Sigmoid colon (tissue), 7 donors: ENCODE measurements at places on chromosomes 7 and 10. TPM values are rescaled to one million over a fixed set of nuclear protein-coding genes. Genes with fewer than 3 reads are reported as not detected.

- DNase-seq, result no peak
These were observed 648.8 kb upstream of the MKI67 start for GRCh38 chr10:128774979-128775378.

GRCh38 chr10:113187063-113187777 is 237.2 kb downstream of the TCF7L2 start:
- DNase-seq, result peak; percentile 92

The ACTL6B gene
- not detected for total RNA-seq

DNA sequence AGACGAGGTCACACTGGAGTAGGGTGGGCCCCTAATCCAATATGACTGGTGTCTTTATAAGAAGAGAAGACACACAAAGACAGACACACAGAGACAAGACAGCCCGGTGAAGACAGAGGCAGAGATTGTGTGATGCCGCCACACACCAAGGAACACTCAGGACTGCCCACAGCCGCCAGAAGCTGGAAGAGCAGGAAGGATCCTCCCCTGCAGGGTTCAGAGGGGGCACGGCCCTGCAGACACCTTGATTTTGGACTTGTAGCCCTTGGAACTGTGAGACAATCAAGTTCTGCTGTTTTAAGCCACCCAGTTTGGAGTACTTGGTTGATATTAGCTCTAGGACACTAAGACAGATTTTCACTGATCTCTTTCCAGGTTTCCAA is 72.1 kb upstream of the NANOS1 start:
- DNase-seq, result no peak

The ATP5MK gene
- total RNA-seq, result 825 TPM

DNA sequence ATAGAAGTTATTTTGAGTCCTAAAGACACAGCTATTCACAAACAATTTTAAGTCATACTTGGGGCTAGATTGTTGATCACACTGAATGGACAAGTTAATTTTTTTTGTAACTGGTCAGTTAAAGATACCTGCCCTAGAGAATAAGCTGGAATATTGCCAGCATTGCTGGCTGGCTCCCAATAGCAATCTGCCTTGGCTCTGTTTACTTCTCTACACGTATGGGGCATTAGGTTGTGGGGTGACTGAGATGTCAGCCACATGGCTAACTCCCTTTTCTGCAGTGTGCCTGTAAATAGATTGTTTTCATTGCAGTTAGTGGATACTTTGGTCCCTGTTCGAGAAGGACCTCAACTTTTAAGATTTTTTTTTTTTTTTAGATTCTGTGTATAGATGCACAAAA is 128.2 kb downstream of the SEMA3E start:
- DNase-seq, result no peak

DNA sequence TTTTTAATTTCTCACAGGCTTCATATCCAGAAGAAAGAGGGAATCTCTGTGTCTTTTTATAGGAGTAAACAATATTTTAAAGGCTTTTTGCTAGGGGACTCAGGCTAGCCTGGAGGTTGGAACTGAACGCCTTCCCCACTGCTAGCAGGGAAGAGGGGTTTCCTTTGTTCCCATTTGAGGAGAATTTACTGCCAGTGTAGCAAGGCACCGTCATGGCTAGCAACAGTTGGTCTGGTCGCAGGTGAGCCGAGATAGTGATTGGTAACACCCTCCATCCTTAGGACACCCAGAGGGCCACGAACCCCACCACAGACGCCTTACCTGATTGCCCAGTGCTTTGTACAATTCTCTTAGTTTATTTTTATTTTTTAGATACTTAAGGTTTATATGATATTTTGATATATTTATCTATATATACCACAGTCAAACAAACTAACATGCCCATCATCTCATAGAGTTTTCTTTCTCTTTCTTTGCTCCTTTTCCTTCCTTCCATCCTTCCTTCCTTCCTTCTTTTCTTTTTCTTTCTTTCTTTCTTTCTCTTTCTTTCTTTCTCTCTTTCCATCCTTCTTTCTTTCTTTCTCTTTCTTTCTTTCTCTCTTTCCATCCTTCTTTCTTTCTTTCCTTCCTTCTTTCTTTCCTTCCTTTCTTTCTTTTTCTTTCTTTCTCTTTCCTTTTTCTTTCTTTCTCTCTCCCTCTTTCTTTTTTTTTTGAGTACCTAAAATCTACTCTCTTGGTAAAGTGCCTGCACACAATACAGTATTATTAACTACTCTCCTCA is 219.0 kb upstream of the AKR1E2 start:
- DNase-seq, result no peak

The SPDYE1 gene
- total RNA-seq, result not detected

DNA sequence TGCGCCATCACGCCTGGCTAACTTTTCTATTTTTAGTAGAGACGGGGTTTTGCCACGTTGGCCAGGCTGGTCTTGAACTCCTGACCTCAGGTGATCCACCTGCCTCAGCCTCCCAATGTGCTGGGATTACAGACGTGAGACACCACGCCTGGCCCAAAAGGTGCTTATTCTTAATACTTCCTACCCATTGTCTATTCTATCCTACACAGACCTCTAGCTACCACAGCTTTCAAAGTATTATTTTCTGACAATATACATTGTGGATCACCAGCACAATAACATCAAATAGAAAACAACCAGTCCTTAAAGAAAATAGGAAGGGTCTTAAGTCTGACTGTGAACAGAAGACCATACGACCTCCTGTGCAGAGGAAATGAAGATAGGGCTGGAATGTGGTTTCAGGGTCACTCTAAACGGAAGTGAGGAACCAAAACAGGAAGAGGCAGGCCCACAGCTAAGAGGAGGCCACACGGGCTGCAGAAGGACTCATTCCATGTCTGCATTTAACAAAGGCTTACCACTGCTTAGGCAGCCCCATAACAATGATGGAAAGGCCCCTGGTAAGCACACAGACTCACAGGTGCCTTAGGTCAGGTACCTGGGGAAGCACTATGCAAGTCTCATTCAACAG is 115.2 kb downstream of the ZFAND4 start:
- DNase-seq, result no peak

The PPP1R3C gene
- 40.0 TPM for total RNA-seq

The PIK3CG gene
- 6.4 TPM for total RNA-seq

DNA sequence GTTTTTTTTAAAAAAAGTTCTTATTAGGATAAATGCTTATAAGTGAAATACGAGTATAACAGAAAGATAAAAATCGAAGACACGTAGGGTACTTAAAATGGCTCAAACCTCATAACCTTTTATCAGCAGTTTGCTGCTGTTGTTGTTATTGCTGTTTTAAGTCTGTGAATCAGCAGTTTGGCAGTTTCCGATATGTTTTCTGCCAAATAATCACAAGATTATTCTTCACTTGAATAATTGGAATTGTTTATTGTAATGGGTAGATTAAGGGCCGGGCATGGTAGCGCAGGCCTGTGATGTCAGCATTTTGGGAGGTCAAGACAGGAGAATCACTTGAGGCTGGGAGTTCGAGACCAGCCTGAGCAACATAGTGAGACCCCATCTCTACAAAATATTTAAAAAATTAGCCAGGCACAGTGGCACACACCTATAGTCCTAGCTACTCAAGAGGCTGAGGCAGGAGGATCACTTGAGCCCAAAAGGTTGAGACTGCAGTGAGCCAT is 177.6 kb downstream of the VTI1A start:
- no peak for DNase-seq

DNA sequence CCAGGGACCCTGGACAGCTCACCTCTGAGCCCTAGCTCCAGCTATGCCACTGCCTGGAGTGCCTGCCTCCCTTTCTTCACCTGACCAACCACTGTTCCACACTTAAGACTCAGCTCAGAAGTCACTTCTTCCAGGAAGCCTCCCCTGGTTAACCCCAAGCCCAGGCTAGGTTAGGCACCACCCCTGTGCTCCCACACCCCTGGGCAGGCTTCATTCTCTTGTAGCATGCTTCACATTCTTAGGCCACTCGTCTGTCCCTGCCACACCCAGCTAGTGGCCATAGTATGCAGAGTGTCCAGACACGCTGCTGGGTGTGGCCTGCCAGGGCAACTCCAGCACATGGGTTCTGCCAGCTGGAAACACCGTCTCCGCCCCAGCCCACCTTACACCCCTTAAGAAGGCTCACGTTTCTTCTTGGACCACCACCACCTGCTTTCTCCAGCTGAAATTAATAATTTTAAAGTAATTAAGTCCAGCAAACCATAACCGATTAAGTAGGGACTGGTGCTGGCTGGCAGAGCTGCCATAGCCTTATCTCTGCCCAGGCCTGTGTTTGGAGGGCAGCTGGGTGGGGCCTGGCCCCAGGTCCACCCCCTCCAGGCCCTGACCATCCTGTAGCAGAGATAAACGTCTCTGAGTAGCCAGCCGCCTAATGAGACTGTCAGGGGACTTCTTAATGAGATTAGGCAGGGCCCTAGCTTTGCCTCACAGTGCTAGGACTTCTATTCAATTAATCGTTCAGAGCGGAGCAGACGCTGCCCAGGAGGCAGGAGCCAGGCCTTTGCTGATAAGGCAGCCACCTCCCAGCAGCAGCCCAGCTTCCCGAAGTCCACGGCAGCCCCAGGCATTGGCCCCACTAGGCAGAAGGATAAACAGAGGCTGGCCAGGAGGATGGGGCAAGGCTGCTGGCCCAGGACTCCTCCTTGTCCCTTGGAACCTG is 20.5 kb downstream of the GRID1 start:
- DNase-seq, result peak; percentile 35

GRCh38 chr10:18332048-18332447 is 191.8 kb downstream of the CACNB2 start:
- no peak for DNase-seq

DNA sequence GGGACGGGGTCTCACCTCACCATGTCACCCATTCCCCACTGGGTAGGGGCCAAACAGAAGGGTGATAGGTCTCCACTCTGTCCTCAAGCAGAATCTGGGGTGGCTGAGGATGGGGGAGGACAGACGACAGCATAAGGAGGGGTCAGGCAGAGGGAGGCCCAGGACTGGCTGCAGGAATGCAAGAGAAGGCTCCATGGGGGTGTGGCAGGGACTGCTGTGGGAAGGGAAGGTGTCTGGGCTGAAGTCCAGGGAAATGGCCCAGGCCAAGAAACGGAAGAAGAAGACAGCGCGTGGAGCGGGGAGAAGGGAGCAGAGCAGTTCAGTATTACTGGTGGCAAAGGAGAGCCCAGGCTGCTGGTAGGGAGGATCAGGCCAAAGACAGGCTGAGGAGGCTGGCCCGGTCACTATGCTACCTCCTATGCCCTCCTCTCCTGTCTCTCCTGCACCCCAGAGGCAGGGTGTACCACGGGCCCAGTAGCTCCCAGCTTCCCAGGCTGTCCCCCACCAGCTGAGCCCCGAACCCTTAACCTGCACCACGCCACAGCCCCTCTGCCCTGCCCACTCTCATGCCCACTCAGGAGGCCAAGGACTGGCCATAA is 60.9 kb downstream of the GRB10 start:
- no peak for DNase-seq

GRCh38 chr7:87404674-87405073 is 59.2 kb downstream of the CROT start:
- no peak for DNase-seq

GRCh38 chr10:46248651-46249146 is 38.1 kb upstream of the ANTXRL start:
- DNase-seq, result peak; percentile 48

DNA sequence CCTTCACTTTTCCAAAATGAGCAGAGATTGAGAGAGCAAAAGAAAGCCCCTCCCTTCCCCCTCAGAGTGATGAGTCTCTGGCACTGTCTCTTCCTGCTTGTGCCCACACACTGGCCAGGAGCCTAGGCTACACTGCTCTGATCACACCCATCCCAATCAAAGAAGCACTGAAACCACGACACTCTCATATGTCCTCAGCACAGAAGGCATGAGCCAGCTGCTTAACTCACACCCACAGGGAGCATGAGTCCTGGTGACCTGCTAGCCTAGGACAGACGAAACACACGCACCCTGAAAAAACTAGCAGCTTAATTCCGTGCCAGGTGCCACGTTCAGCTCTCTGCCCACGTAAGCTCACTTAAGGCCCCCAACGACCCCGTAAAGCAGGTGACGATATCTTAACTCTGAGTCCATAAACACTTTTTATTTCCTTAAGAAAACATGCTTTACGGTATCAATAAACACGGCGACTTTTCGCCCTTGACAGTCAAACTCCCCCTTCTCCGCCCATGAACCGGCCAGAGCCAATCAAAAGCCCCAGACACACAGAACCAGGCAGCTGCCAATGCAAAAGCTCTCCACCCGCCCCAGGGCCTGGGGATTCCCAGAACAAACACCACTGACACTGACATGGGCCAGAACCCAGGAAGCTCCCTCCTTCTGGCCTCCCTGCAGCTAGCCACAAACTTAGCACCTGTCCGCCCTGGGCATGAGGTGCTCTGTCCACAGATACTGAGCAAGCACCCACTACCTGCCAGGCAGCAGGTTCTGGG is 69.0 kb downstream of the TNRC18 start:
- DNase-seq, result peak; percentile 95

DNA sequence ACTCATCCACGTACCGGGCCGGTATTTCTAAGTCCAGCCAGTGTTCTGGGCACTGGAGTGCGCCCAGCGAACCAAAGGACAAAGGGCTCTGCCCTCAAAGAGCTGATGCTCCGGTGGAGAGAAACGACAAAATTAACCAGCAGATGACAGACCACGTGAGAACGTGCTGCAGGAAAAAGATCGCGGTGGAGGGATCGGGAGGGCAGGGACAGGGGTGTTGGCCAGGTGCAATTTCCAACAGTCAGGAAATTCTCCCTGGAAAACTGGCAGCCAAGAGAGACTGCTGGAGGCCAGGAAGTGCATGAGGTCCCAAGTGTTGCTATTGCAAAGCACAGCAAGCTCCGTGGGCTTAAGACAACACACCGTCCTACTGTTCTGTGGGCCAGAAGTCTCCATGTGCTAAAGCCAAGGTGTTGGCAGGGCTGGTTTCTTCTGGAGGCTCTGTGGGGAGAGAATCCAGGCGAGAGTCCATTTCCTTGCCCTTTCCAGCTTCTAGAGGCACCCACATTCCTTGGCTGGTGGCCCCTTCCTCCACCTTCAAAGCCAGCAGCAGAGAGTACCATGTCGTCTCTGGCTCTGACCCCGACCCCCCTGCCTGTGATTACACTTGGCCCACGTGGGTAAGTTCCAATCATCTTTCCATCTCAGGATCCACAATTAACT is 21.3 kb upstream of the AMZ1 start:
- no peak for DNase-seq

GRCh38 chr10:71675295-71675970 is 44.1 kb downstream of the C10orf105 start:
- DNase-seq, result no peak

- no peak for DNase-seq
These were observed 25.9 kb downstream of the SMNDC1 start for GRCh38 chr10:110278562-110279406.

DNA sequence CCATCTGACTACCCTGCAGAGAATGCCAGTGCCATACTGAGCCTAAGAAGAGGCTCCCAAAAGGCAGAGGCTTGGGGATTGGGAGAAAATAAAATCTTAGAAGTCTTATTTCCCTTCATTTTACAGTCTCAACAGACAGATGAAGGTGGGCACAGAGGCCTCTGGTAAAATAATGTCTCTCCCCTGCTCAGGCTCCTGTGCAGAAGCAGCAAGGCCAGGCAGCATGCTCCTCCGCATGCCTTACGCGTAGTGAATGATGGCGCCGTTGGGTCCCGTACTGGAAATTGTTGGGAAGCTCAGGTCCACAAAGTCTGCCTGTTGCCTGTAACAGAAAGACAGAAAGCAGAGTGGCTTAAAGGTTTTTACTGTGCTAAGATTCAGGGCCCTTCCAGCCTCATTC is 45.8 kb downstream of the XPNPEP1 start:
- DNase-seq, result no peak
